GM03348 (cell line): ENCODE measurements at places on chromosomes 3 and 15.

- no peak for DNase-seq
Observed at GRCh38 chr3:97010881-97011657, 196.7 kb downstream of the EPHA6 start.

- no peak for DNase-seq
Observed at GRCh38 chr3:37144806-37145205, 29.6 kb downstream of the LRRFIP2 start.

DNA sequence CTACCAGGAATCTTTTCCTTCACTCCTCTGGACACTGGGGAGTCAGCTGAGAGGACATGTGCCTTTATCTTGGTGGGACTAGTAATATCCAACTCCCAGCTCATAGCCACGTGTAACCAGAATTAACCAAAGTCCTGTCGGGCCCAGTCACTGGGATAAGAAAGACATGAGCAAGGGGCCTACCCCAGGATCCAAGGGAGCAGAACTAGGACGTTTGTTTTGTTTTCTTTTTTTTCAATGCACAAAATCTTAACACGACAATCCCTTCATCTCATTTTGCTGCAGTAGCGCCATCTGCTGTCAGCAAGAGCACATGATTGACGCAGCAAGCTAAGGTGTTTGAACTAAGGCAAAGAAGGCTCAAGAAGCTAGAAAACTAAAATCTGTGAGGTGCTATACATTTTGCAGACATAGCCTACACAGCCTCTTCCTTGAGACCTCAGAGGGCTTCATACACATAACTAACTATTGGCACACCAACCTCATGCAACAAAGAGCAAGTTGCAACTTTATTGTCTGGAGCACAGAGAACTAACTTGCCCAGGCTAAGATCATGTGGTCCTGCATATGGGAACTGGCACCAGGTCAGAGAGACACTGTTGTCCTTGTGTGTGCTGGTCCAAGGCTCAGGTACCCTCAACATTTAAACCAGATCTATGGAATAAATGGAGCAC lies 43.6 kb downstream of the RLBP1 start:
- DNase-seq, result peak; percentile 80

GRCh38 chr15:42332331-42332730 lies 27.0 kb upstream of the CAPN3 start:
- DNase-seq, result peak; percentile 25

GRCh38 chr3:183812761-183813445 lies 12.5 kb downstream of the MAP6D1 start:
- DNase-seq, result no peak

- no peak for DNase-seq
Observed at GRCh38 chr15:64903326-64903950, 8.3 kb upstream of the ANKDD1A start.

DNA sequence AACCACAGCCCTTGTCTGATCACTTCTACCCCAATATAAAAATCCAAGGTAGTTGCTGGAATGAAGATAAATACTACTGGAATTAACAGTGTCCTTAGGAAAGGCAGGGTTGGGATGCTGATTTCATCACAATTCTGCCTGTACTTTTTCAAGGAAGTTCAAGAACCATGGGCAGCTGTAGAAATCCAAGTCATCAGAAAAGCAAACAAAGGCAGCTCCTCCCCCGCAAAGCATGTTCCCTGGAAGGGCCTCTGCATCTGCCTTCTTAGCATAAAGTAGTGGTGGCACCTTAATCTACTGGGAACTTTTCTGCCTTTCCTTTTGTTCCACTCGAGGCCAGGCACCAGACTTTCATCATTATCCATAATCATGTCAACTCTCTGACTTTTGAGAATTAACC lies 54.4 kb downstream of the ERC2 start:
- no peak for DNase-seq

DNA sequence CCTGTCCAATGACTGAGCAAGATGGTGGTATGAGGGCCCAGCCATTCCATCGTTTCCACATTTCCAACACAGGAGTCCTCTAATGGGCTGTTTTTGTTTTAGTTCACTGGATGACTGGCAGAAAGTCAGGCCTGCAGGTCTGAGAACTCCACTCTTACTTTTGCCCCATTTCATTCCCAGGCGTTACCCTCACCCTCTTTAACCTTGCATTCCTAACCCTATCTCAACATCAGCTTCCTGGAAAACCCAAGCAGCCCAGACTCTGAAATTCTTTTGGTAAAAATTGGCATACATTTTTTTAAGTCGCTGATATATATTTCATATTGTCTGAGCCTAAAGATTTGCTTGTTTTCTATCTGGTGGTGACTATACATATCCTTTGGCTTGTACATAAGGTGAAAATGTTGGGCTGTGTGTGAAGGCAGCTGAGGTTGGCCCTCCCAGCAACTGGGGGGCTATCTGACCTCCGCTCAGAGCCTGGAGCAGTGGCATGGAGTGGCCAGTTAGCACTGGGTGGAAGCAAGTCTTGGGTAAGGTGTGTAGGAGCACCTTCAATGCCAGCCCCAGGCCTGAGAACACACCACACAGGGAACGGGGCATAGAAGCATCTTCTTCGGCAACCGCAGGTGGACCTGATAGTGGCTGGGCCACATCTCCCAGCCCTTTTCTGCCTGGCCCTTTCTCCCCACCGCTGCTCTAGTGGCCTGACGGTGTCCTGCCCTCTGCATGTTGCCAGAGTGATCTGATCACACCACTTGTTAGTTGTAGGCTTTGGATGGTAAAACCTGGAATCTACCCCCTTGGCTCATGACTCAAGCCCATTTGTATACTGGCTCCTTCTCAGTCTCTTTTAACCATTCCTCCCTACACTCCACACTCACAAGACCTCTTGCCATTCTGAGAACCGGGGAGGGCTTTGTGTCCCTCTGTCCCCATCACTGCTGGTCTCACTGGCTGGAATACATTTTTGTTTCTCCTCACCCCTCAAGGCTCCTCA lies 50.0 kb downstream of the AMOTL2 start:
- DNase-seq, result no peak

- DNase-seq, result peak; percentile 48
Observed at GRCh38 chr15:90412356-90413194, 24.5 kb downstream of the IQGAP1 start.
